ENCODE measurements at places on chromosomes 3 and 15.

DNA sequence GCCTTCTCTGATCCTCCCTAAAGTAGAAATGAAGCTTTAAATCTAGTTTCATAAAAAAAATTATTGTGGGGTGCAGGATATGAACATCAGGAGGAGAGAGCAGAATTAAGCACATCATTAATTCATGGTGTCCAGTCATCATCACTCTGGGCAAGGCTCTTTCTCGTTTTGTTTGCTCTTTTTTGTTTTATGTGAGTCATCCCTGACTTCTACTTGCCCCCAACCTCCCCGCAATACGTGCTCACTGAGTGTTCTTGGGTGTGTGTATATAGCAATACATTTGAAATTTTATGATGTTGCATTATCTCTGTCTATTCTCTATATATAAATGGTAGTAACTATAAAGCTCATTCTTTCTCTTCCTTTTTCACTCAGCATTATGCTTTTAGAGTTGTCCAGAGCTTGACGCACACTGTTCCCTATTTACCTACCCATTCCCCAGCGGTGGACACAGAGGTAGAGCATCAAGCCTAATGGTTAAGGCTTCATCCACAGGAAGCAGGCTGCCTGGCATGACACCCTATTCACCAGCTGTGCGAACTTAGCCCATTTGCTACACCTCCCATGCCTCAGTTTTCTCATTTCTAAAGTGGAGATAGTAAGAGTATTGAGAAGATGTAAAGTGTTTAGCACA is 72.3 kb downstream of the CD200R1L start:
- DNase-seq, result no peak

DNA sequence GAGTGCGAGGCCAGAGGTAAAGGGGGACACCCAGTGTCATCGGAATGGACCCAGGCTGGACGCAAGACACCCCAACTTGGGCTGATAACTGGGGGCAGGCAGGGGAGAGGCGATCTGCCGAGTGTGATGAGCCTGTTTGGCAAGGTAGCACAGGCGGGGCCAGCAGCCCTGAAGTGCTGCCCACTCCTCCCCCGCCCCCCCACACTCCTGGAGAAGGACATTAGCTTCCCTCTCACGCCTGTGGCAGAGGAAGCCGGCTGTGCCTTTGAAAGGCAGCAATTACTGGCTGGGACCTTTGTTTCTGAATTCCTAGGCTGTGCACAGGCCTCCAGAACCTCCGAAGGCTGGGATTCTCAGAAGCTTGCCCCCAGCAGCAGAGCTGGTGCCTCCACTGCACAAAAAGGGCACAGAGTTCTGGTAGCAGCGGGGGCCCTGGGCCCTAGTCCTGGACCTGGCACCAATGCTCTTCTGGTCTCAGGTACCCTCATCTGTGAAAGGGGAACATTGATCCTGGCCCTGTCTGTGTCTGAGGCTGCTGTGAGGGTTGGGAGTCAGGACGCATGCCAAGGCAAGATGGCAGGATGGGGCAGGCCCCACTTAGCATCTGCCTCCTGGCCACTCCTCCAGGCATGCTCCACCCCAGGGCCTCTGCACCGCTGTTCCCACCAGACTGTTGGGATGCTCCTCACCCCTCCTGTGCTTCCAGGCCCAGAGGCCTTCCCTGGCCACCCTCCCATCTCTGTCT is 28.6 kb downstream of the IQSEC1 start:
- no peak for DNase-seq

- DNase-seq, result no peak
Measured at GRCh38 chr15:100041127-100041828, 300.5 kb downstream of the ADAMTS17 start.

- DNase-seq, result no peak
Measured at GRCh38 chr3:41169023-41169422, 30.3 kb upstream of the CTNNB1 start.

GRCh38 chr15:42385206-42385979 is 26.1 kb downstream of the CAPN3 start:
- peak; percentile 84 for DNase-seq

DNA sequence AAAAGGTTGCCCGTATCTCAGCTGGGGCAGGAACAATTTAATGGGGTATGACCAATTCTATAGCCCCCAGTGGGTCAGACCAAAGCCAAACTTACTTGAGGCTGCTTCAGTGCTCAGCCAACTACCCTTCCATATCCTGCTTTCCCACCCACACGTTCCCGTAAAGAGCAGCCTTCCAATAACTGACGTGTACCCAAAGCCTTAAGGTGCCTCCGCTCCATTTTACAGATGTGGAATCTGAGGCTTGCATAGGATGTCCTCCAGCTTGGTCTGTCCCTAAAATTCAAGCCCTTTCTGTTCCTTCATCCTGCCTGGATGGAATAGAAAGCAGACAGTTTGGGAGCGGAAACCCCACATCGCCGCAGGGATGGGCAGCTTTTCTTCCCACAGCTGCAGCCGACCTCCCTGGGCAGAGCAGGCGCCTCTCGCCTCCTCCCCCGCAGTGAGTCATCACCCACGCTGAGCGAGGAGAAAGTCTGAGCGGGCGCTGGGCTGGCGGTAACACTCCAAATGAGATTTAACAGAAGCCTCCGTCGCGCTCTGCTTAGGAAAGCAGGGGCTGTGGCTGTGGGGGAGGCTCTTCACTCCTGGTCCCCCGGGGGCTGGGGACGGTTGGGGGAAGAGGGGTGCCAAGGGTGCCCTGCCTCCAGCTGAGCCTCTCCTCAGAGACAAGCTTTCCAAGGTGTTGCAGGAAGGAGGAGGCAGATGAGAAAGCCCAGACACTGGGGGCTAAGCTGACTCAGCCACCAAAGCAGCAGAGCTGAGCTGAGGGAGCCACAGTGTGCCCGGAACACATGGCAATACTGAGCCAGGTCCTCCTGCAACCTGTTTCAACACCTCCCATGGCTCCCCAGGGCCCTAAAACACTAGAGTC is 57.8 kb upstream of the HRH1 start:
- DNase-seq, result peak; percentile 54

DNA sequence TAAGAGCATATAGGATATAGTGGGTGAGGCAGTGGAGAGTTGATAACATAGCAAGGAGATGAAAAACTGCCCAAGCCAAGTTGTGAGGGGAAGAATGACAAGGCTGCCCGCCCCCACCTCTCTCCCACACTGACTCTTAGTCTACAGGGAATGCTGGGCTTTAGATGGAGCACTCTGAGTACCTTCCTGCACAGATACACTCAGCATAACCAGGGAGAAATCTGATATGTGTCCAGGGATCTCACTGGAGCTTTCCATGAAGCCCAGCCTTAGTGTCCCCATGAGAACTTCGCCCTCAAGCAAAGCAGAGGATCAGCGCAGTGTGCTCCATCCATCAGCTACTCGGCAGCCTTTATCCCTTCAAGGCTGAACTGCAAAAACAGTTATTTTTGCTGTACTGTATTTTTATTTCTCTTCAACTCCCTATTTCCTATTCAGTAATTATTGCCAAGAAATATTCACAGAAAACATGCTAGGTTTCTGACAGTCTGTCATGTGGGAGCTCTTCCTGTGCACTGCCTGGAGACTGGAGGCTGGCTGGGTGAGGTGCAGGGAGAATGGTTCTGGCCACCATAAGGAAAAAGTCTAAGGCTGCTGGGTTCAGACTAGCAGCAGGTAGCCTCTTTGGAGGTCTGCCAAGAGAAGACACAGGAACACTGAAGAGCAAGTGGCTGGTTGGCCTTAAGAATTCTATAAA is 475.2 kb upstream of the PPP2R3A start:
- DNase-seq, result no peak

DNA sequence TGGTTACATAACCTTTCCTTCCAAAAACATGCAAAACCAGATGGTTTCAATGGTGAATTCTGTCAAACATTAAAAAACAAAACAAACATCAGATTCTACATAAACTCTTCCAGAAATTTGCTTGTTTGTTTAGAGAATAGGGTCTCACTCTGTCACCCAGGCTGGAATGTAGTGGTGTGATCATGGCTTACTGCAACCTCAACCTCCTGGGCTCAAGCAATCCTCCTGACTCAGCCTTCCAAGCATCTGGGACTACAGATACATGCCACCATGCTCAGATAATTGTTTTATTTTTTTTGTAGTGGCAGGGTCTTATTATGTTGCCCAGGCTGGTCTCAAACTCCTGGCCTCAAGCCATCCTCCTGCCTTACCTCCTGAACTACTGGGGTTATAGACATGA is 36.1 kb downstream of the FBXL2 start:
- no peak for DNase-seq

DNA sequence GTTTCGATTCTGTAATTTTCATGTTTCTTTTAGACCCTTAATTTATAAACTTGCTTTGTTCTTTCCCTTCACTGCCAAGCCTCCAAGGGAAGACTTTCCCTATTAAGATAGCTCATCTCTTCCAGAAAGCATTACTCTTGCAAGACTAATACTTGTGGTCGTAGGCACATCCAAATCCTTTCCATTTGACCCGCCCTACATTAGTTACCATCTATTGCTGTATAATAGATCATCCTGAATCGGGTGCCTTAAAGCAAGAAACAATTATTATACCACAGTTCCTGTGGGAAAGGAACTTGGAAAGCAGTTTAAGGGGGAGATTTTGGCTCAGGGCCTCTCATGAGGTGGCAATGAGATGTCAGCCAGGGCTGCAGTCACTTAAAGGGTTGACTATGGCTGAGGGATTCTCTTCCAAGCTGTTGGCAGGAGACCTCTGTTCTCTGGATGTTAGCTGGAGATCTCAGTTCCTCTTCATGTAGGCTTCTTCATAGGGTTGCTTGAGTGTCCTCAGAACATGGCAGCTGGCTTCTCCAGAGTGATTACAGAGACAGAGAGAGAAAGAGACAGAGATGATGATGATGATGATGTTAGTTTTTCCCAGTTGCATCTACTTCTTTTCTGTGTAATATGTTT is 570.4 kb upstream of the TGFBR2 start:
- no peak for DNase-seq

- no peak for DNase-seq
Measured at GRCh38 chr3:14797731-14798130, 21.0 kb upstream of the FGD5 start.

GRCh38 chr3:173583496-173583895 is 186.0 kb downstream of the NLGN1 start:
- DNase-seq, result no peak

DNA sequence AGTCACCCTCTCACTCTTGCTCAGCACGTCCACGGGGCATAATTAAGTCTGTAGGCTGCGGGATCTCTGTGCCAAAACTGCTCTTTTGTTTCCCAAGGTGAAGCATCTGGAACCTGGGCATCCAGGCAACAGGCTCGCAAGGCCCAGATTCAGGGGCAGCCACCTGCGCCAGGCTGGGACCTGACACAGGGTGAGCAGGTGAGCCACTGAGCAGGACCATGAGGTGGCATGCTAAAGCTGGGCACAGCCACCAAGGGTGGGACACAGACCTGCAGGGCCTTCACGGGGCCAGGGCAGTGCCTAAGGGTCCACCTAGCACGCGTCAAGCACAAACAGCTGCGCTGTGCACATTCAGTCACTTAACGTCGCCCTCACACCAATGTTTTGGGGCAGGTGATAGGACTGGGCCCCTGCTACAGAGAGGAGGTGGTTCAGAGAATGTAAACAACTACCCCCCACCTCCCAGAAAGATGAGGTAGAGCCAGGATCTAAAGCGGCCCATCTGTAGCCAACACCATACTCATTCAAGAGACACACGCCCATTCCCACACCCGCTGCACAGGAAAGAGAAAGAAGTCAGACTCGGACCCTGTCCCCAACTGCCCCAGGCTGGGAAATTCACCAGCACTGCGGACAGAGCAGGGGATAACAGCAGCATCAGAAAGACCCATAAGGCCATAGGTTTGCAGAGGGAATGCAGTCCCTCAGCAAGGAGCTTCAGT is 16.3 kb downstream of the XXYLT1 start:
- DNase-seq, result no peak

All from hematopoietic multipotent progenitor cell treated with erythropoietin and hydrocortisone succinate and interleukin-3 and kit ligand, for 6 days (in vitro differentiated cells).